ENCODE measurements at places on chromosomes 11 and 22.

GRCh38 chr22:39253435-39254070 is 8.8 kb upstream of the PDGFB start:
- DNase-seq: no peak

- DNase-seq: no peak
Observed at GRCh38 chr11:7537265-7537664, 23.5 kb downstream of the PPFIBP2 start.

DNA sequence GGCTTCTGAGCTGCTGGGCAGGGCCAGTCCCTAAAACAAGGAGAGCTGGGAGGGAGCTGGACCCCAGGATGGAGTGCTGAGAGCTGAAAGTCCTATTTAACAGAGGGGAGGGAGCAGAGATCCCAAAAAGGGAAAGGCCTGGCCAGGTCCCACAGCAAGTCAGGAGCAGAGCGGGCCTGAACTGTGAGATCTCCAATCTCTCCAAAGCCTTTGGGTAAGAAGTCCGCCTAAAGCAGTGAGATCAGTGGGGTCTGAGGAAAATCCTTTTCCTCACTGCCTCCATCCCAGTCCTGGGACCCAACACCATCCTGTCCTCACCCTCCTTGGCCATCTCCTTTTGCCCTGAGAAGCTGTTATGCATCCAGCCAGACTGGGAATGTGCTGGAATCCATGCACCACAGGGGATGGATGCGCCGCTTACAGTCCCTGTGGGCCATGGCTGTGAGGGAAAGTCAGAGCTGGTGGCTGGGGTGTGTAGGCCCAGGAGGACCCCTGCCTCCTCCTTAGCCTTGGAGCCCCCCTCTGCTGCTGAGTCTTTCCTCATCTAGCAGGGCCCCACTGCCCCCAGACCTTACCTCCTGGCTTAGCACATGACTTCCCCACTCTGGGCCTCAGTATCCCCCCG is 8.6 kb downstream of the LRRC75B start:
- DNase-seq: no peak

DNA sequence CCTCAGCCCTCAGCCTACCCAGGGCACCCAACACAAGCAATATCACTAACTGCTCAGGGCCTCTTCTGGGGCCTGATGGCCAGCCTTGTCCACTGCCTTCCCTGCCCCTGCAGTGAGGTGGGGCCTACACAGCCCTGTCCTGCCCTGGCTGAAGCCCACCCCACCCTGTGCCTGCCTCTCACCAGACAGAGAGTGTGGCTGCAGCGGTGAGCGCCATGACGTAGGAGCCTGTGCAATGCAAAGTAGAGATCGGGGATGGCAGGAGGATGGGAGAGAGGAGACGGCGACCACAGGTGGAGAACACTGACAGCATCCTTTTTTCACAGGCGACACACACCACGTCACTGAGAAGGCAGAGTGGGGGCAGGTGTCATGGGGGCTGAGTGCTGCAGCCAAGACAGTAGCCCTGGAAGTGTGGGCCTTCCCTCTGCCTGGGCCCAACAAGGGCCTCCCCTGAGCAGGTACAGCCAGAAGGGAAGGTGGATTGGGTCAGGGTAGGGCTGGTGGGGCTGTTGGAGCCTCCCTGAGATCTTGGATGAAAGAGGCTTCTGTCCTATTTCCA is 65.3 kb upstream of the CLTCL1 start:
- DNase-seq: no peak

GRCh38 chr11:35376613-35377012 is 42.7 kb downstream of the SLC1A2 start:
- DNase-seq: no peak

DNA sequence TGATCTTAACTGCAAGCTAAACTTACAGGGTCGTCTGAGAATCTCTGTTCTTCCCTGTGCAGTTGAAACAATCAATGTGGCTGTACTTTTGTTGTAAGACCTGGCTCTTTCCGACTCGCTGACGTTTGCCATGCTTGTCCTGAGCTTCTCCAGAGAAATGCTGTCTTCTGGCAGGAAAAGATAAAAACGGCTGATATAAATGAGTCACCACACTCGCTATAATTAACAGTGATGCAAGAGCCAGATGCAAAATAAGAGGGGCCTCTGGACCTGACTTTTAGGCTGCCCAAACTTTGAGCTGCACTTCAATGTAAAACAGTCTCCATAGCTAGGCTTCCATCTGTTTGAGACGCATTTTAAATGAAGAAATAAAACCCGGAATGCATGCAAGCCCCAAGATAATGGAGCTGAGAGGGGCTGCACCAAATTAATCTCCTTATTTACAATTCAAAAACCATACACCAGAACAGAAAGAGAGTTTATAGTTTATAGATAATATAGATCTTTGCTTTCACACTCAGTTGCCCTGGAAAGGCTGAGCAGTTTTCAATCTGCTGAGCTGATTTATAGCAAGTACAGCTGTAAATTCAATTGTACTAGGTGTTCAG is 48.5 kb downstream of the WT1 start:
- no peak for DNase-seq

DNA sequence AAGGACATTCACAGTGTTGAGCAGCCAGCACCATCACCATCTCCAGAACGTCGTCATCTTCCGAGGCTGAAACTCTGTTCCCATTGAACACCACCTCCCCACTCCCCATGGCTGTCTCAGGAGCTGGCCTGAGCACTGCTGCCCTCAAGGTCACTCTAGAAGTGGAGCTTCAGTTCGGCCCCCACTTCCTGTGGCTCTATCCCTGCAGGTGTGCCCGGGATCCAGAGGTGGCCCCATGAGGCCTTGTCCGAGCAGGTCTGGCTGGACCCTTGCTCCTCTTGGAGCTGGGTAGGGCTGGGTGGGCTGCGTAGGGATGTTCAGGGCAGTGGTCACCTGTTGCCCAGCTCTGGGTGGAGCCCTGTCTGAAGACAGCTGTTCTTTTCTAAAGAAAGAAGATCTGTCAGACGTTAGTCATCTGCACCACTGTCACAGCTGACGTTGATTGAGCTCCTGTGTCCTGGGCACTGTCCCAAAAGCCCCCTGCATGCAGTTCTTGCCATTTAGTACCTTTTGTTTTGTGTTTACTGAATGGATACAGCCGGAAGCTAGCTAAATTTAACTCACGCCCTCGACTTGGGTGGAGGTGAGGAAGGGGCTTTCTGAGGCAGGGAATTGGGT is 75.5 kb upstream of the CLDN5 start:
- no peak for DNase-seq

DNA sequence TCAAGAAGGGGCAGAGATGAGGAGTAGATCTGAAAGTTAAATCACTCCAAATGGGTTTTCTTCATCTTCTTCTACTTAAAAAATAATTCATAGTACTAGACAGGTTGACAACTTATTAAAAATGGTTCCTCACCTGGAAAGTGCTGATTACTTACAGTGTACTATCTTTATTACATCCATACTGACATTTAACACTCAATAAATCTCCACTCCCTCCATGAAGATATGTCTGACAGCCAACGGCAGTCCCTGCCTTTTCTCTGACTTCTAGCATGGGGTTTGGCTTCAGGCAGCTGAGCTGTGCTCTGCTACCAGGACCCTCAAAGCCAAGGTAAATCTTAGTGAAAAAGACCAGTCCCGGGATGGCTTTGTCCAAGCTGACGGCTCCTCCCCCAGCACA is 133.4 kb upstream of the CSNK2A3 start:
- no peak for DNase-seq

- no peak for DNase-seq
Observed at GRCh38 chr11:4030197-4030596, 64.4 kb upstream of the RRM1 start.

DNA sequence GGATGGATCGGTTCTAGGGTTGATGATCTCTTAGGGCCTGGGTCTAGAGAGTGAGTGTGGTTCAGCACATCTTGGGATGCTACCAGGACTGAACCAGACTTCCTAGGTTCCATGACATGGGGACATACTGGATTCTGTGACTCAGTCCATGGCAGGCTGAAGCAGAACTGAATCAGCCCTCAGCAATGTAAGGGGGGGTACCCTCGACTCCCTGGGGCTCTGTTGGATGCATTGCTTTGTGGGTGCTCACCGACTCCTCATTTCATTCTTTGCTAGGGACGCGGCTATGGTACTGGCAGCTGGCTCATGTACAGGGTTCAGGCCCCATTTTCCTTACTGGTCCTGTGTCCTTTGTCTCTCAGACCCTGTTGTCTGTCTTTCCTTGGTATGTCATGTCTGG is 733 bp upstream of the GRAMD1B start:
- DNase-seq: no peak

DNA sequence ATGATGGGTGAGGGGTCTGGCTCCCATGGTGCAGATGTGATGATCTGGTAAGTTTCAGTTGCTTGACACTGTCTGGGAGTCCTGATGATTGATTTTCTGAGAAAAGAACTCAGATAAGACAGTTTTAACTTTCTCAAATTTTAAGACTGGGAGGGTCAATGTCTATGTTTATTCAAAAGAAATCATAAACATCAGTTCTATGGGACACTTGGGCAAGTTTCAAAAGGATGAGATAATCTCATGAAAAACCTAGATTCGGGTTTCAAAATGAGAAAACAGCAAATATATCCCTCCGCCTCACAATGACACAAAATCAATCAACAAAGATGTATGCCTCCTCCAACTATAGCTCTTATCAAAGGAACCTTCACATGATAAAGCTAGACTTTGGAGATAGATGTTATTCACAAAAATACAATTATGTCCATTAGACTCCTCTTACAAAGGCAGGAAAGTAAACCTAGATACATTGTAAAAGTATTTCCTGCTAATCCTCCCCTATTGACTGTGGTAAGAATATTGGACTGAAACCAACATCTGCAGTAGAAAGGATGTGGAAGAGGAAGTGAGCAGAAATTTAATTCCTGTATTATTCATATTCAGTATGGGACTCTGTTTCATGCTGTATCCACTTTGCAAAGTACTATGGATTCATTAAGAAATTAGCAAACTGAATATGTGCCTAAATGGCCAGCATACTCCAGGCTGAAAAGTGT is 21.6 kb downstream of the SVIP start:
- DNase-seq: no peak

GRCh38 chr11:33177676-33178336 is 16.5 kb upstream of the CSTF3 start:
- no peak for DNase-seq

DNA sequence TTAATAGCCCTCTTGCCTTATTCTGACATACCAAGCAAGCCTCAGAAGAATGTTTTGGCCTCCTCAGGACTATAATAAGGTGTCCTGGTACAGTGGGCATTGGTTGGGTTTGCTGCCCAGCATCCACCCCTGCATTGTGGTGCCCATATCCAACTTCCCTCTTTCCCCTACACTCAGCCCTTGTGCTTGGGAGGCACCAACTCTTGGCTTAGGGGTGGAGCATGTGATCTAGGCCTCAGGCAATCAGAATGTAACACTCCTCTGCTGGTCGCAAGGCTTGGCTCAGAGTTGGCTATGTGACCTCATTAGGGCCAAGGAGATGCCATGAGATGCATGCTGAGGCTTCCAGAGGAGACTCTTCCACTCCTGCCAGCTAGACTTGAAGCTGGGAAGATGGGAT is 123.0 kb downstream of the CSNK2A3 start:
- no peak for DNase-seq

GRCh38 chr11:109350091-109350490 is 71.9 kb upstream of the C11orf87 start:
- DNase-seq: no peak

- DNase-seq: no peak
Observed at GRCh38 chr22:49997251-49997599, 15.3 kb downstream of the IL17REL start.

DNA sequence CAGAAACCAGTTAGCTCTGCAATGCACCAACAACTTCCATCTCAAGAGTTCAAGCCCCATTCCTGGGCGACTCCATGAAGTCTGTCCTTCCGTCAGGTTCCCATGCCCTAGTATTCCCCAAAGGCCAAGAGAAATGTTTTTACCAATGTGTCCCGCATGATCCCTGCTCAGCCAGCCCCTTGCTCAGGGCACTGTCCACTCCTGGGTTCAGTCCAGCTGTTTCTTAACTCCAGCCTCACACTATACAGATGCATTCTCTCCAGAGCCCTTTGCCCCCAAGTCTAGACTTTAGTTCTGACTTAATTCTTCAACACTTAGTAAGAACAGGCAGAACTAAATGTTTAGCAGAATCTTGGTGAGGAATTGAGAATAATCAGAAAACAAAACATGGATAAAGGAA is 497.5 kb downstream of the SOX6 start:
- DNase-seq: no peak

GRCh38 chr11:71183878-71184277 is 68.5 kb downstream of the SHANK2 start:
- DNase-seq: no peak

DNA sequence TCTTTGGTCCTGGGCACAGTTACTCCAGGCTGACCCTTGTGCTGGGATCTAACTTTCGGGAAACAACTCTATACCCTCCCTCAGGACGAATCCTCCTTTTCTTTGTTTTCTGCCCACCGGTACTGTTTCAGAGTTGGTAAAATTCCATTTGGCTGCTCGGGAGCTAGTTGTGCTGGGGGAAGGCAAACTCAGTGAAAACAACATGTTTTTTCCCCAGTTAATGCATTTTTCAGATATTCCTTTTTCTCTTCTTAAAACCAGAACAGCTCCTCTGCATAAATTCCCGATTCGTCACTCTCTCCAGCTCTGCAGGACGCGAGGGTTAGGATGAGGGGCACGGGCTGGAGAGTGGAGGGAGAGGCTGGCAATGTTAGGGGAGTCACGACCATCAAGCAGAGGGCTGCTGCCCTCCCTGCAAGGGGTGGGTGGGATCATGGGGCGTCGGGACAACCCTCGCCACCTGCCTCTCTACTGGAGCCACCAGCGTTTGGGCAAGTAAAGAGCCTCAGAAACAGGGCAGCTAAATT is 31.3 kb downstream of the LRRC10B start:
- DNase-seq: no peak

DNA sequence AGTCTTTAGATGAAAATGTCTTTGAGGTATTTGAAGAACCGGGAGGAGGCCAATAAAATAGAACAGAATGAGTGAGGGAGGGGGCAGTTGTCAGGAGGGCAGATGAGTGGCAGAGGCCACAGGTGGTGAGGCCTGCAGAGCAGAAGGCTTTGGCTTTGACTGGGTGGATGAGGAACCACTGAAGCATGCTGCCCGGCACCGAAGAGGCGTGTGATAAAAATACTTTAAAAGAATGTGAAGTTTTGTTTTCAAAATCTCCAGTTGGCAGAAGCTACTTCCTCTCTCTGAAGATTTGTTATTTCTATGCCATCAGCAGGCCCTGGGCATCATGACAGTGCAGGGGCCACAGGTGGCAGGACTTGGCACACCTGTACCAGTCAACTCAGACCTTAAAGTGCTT is 6.3 kb downstream of the MS4A12 start:
- DNase-seq: no peak

GRCh38 chr22:26585104-26585790 is 4.7 kb downstream of the TPST2 start:
- no peak for DNase-seq

GRCh38 chr11:116376547-116376946 is 396.2 kb downstream of the BUD13 start:
- DNase-seq: no peak

GRCh38 chr11:75524665-75525432 is 892 bp downstream of the GDPD5 start:
- DNase-seq: peak; percentile 27

GRCh38 chr11:116955548-116955947 is 118.1 kb upstream of the APOA1 start:
- no peak for DNase-seq

Data from activated T-helper 9 cell treated with anti-CD3 and anti-CD28 coated beads, Interleukin-2, amount 50 U/mL, for 16 hours (primary cell).